H1 (cell line): ENCODE measurements at places on chromosomes 5 and 9.
A peak's percentile ranks its signal among the peaks of the same experiment; 100 is the strongest.

- H3K4me3 ChIP-seq = peak within 1 kb of the TSS; percentile 88
- H3K27me3 ChIP-seq = no peaks in the 10 kb centered on the region
- no peaks in the 10 kb centered on the region for H3K36me3 ChIP-seq
- H3K27ac ChIP-seq = peak within 1 kb of the TSS; percentile 87
- H3K4me1 ChIP-seq = peaks cover 2% of the 10 kb centered on the region; the same call in 1 of the 2 replicates
Observed at GRCh38 chr5:129459777-129460671, at the start of gene ADAMTS19. Gene ADAMTS19, plus strand, starts transcription at chr5:129460298. Its CDS starts 94 bp downstream, at chr5:129460392.

DNA sequence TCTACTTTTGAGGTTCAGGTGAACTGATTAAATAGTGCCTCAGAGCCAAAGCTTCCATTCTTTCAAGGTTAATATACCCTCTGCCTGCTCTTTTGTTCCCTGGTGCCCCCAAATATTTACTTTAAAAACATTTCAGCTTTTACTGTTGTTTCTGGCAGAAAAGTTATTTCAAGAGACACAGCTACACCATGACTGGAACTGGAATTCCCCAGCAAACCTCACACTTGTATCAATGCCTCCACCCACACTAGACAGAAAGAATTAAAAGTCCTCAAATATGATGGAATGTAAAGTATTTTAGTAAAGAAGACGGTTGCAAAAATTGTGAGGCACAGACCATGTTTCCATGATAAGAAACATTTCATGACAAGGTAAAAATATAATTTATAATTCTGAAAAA, 720.2 kb upstream of the TYRP1 start:
- H3K27ac ChIP-seq = no peak overlapping the region
- DNase-seq = no peak
- no peaks in the 10 kb centered on the region for H3K4me1 ChIP-seq
- H3K27me3 ChIP-seq = no peaks in the 10 kb centered on the region
- no peak overlapping the region for H3K4me3 ChIP-seq
- H3K36me3 ChIP-seq = no peaks in the 10 kb centered on the region

GRCh38 chr5:11596185-11596584, 308.1 kb downstream of the CTNND2 start:
- no peaks in the 10 kb centered on the region for H3K36me3 ChIP-seq
- H3K27me3 ChIP-seq = no peaks in the 10 kb centered on the region
- H3K27ac ChIP-seq = no peak overlapping the region
- no peak overlapping the region for H3K4me3 ChIP-seq

GRCh38 chr9:113579283-113580040, 115.9 kb downstream of the RGS3 start:
- no peaks in the 10 kb centered on the region for H3K27me3 ChIP-seq
- no peak overlapping the region for H3K4me3 ChIP-seq
- no peak overlapping the region for H3K27ac ChIP-seq
- DNase-seq = no peak
- H3K4me1 ChIP-seq = peaks cover 10% of the 10 kb centered on the region
- no peaks in the 10 kb centered on the region for H3K36me3 ChIP-seq

- H3K27me3 ChIP-seq = no peaks in the 10 kb centered on the region
- H3K36me3 ChIP-seq = no peaks in the 10 kb centered on the region
- DNase-seq = no peak
- no peaks in the 10 kb centered on the region for H3K4me1 ChIP-seq
- no peak overlapping the region for H3K27ac ChIP-seq
- H3K4me3 ChIP-seq = no peak overlapping the region
Observed at GRCh38 chr5:153571162-153571561, 80.7 kb downstream of the GRIA1 start.

GRCh38 chr5:160685695-160686094, 166.3 kb downstream of the ATP10B start:
- no peaks in the 10 kb centered on the region for H3K27me3 ChIP-seq
- no peaks in the 10 kb centered on the region for H3K36me3 ChIP-seq

- no peaks in the 10 kb centered on the region for H3K27me3 ChIP-seq
- H3K36me3 ChIP-seq = no peaks in the 10 kb centered on the region
- H3K4me1 ChIP-seq = no peaks in the 10 kb centered on the region
- H3K4me3 ChIP-seq = no peak overlapping the region
Observed at GRCh38 chr9:107059220-107059619, 196.3 kb downstream of the ZNF462 start.

DNA sequence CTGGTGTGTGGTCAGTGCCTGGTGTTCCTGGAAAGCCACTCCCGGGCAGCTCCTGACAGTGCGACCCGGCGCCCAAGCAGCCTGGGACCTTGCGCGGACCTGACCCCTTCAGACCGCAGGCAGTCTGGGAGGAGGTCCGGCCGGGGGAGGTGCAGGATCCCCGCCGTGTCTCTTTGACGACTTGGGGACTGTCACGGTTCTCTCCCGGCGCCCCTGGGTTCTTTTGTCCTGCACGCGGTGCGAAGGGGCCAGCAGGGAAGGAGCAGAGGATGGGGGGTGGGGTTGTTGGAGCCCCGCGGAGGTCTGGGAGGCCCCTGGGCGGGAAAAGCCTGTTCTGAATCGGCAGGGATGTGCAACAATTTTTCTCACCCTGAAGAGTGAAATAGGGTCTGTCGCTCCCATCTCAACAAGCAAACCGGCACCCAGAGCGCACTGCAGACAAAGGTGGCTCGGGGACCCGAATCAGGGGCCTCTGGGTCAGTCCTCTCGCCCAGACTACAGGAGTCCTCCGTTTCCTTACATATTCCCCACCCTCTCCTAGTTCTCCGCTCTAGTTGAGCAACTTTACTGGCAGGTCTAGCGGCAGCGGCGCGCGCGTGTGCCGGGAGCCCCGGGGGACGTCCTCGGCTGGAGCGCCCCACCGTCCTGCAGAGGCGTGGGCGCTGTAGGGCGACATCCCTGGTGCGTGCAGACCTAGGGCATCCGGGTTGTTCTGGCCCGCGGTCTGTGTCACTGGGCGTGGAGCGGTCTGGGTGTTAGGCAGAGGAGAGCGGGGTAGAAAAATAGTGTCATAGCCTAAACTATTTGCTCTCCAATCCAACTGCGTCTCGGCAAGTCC, 1.2 kb downstream of the VCAN start:
- no peaks in the 10 kb centered on the region; the same call in 1 of the 2 replicates for H3K36me3 ChIP-seq
- peak overlapping the region; percentile 89 for H3K4me3 ChIP-seq
- peak; percentile 71 for DNase-seq

DNA sequence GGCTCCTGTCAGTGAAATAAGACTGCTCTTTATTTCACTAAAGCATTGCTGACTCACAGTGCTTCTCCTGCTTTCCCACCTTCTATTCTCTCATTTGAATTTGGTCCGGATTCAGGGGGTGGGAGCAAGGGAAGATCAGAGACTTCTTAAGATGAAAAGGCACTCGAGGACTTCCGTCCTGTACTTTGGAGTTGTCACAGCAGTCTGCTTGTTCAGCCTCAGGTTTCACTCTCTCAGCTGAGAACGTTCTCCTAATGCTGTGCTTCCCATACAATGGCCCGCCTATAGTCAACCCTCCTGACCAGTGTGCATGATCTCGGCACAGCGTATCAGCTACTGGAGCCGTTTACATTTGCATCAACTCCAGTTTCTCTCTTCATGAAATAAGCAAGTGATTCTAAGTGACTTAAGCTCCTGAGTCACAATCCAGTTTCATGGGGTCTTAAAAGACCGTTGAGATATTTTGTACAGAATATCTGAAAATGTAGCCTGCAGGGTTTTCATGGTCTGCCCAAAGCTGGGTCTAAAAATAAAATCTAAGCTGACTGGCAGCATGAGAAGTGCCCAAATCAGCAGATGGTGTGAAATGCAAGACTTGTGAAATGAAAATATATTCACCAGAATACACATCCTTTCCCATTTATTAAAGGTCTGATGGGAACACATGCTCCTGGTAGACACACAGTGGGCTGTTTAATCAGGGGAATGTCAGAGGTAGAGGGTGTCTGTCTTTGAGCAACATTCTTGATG, 145.0 kb downstream of the ADCY2 start:
- no peaks in the 10 kb centered on the region for H3K27me3 ChIP-seq
- H3K4me3 ChIP-seq = no peak overlapping the region
- DNase-seq = no peak

- peaks cover 3% of the 10 kb centered on the region for H3K4me1 ChIP-seq
- no peak overlapping the region for H3K4me3 ChIP-seq
- H3K27ac ChIP-seq = no peak overlapping the region
- H3K36me3 ChIP-seq = no peaks in the 10 kb centered on the region
Observed at GRCh38 chr5:7495131-7495517, 99.2 kb downstream of the ADCY2 start.

DNA sequence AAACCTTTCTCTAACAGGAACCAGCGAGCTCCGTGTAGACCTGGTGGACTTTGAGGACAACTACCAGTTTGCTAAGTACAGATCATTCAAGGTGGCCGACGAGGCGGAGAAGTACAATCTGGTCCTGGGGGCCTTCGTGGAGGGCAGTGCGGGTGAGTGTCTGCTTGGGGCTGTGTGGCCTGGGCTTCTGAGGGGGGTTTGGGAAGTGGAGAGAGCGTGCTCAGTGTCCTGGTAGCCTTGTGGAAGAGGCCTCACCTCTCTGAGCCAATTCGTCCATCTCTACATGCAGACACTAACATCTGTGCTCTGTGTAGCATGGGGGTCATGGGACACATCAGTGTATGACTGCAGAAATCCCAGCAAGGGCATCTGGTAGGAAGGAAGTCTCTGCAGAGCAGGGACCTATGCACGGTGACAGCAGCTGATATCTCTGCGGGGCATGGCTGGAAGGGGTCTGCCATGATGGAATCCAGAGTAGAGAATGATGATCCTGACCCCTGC, 5.9 kb downstream of the FCN2 start:
- no peaks in the 10 kb centered on the region for H3K27me3 ChIP-seq
- H3K36me3 ChIP-seq = no peaks in the 10 kb centered on the region
- no peak overlapping the region for H3K27ac ChIP-seq
- H3K4me3 ChIP-seq = no peak overlapping the region

DNA sequence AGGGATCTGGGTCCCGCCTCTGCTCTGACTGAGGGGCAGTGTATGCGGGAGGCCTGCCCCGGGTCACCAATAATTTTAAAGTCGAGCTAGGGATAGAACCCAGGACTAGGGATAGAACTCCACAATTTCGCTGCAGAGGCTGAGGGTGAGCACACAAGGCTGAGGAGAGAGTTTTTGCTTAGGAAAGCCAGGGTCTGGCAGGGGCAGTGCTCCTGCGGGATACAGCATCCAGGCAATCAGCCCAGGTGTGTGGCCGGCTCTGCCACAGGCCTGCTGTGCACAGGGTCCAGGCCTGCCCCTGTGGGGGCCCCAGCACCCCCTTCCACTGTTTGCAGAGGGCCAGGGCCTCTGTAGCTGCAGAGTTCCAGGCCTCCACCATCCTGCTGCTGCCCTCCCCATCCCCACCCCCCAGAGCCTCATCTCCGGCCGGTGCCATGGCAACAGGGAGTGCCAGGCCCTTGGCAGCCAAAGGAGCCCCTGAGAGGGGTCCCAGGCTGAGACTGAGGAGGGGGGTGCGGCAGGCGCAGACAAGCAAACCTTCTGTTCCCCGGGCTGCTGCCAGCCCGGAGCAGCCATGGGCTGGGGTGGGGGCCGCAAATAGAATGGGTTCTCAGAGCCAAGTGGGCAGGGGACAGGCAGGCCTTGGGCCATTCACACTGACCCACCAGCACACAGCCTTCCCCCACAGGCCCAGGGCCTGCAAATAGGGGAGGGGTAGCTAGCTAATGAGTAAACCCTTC, 8.6 kb downstream of the PDGFRB start:
- no peak overlapping the region for H3K27ac ChIP-seq
- H3K36me3 ChIP-seq = no peaks in the 10 kb centered on the region
